ENCODE measurements at places on chromosomes 2 and 18.

GRCh38 chr18:54750350-54750749 is 77.9 kb upstream of the RAB27B start:
- no peak for DNase-seq

GRCh38 chr18:74334242-74334893 is 18.7 kb downstream of the C18orf63 start:
- DNase-seq: no peak

GRCh38 chr2:184971546-184972068 is 373.3 kb downstream of the ZNF804A start:
- no peak for DNase-seq

- DNase-seq: no peak
These were observed 341.6 kb upstream of the NT5C1B start for GRCh38 chr2:18930971-18931370.

GRCh38 chr2:128750328-128751165 is 431.9 kb upstream of the HS6ST1 start:
- DNase-seq: no peak

DNA sequence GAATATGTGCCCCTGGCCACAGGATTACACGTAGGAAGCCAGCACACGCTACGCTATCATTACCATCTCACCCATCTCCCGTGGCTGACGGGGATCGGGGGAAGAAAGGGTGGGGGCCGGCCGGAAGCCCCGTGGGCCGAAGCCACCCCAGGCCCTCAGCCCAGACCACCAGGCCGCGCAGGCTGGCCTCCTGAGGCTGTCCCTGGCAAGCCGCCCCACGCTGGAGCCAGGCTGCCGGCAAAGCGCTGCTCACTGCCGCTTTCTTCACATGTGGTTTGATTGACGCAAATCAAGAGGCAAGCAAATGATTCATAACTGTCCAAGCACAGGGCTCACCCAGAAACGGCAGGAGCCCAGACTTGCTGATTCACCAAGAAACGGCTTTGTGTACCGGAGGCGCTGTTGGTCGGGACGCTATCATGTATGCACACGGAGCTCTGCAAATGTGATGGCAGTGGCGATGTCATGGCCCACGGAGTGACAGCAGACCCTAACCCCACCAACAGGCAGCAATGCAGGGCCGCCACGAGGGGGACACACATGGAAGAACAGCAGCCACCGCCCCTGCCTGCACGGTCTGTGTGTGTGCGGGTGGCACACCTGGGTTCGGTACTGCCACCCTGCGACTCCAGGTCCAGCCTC is 125.7 kb downstream of the HDAC4 start:
- no peak for DNase-seq

GRCh38 chr18:80243204-80243603 is 4.1 kb downstream of the PARD6G start:
- no peak for DNase-seq

- DNase-seq: no peak
These were observed 41.9 kb downstream of the CDC42EP3 start for GRCh38 chr2:37629529-37629928.

DNA sequence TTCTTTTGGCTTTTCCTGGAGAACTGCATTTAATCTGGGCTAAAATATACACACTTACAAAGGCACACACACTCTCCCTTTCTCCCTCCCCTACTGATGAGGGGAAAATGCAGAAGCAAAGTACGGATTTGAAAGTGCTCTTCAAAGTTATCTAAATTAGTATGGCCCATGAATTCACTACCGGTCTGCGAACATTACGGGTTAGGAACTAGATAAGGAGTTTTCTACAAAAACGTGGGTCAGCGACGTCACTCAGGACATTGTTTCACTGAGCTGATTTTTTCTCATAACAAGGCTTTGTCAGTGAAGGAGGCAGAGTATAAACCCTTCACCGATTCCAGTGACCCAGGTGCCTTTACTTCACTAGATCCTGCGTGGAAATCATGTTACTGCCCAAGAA is 47.3 kb downstream of the COA5 start:
- DNase-seq: no peak
